ENCODE measurements at places on chromosomes 12 and 14.

DNA sequence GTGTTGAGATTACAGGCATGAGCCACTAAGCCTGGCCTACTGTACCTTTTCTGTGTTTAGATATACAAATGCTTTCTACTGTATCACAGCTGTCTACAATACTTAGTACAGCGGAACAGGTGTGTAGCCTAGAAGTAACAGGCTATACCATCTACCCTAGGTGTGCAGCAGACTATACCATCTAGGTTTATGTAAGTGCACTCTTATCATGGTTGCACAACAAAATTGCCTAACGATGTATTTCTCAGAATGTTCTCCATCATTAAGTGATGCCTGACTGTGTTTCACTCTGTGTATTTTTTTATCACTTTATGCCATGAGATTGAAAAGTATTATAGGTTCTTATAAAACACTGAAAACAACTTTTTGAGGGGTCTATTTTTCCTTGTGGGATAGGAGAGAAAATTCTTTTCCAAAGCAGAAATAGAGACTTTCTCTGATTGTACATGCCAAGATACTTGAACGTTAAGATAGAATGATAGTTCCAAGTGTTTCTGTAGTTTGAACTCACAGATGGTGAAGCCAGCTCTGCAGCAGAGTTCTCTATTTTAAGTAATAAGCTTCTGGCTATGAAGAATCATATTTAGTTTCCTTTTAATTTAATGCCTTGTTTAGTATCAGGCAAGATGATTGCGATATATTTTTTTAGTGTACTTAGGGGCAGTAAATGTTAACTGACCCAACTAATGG lies 17.0 kb downstream of the TMPRSS12 start:
- DNase-seq: no peak

DNA sequence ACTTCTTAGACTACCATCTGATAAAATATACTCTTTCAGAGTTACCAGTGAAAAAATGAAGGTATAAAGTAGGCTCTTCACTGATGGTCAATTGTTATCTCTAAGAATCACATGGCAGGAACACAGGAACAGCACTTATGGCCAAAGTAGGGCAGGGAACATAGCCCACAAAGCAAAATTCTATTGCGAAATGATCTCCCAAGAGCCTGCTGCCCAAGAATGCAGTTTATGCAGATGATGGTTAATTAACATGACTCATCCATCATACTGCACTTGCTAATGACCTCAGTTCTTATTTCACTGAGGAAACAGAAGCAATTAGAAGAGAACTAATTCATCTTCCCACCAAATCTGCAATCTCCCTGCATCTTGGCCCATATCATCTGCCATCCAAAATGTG lies 133.8 kb downstream of the SLC2A13 start:
- DNase-seq: no peak

GRCh38 chr14:58701604-58702003 lies 63.8 kb downstream of the DACT1 start:
- DNase-seq: no peak

DNA sequence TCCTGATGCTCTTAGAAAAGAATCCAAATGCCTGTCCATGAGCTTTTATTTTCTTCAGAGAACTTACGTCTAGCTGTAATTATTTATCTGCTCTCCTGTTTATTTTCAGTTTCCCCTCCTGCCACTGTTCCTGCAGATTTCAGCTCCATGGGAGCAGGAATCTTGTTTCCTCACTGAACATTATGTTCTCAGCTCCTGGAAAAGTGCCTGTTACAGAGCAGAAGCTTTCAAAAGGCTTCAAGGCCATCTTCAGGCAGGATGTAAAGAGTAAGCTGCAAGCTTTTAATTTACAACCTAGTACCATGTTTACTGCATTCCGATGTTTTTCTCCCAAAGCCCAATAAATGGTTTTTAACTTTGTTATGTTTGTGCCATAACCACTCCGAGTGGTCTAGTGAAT lies 98.4 kb upstream of the BTG1 start:
- DNase-seq: no peak

DNA sequence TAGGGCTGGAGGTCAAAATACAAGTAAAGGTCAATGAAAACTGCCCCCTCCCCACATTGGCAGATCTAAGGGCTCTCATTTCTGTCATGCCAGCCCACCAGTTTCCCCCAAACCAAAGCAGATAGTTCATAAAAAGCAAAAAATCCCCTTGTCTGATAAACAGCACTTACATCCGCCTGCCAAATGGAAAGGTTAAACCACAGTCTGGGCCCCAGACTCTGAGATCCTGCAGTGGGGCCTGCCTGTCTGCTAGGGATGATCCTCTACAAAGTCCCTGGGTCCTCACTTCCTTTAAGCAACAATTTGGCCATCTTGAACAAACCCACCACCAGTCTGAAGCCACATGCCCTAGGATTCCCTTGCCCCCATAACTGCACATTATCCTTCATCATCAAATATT lies 9.7 kb upstream of the RPS26 start:
- no peak for DNase-seq

DNA sequence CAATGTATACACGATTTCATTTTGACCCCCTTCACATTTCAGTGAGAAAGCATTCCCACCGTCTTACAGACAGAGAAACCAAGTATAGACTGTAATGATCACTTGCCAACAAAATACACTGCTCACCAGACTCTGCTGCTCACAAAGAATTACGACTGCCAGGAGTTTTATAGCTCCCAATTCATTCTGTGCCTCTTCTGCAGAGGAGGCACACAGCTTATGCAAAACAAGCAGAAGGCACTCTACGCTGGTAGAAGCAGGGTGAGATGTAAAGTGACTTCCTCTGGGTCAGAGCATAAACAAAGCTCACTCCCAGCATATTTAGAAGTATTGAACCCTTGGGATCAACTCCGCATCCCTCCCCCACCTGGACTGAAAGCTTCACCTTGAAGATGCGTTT lies 14.6 kb downstream of the SPTB start:
- DNase-seq: no peak

GRCh38 chr14:96409701-96410100 lies 17.8 kb downstream of the AK7 start:
- DNase-seq: no peak

DNA sequence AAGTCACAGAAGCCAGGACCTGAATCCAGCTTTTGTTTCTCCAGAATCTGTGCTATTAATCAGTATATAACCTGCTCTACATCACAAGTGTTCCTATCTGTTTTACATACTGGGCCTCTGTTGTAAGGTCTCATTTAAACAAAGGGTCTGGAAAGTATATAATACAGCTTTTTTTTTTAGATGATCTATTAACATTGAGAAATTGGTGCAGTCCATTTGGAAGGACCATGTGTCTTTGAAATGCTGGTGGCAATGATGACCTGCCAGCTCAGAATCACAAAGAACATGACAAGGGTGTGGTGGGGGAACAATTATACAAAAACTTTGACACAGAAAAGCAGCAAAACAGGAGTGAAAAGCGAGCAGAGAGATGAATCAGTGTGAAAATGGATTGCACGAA lies 164.6 kb downstream of the PPM1H start:
- no peak for DNase-seq

DNA sequence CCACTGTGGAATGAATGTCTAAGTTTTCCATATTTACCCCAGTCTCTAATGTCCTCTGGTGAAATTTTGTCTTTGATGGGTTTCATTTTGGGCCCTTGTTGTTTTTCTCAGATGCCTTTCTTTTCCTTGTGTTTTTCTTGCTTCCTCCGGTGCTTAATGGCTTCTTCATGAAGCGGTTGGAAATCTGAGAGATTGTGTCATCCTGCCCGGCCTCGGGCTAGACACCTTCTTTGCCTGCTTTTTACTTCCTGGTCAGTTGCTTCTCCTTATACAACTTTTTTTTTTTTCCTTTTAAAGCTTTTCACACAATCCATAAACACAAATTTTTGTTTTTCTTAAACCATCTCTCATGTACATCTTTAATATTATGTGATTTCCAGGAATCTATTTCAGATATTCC lies 7.1 kb downstream of the ETV6 start:
- no peak for DNase-seq

DNA sequence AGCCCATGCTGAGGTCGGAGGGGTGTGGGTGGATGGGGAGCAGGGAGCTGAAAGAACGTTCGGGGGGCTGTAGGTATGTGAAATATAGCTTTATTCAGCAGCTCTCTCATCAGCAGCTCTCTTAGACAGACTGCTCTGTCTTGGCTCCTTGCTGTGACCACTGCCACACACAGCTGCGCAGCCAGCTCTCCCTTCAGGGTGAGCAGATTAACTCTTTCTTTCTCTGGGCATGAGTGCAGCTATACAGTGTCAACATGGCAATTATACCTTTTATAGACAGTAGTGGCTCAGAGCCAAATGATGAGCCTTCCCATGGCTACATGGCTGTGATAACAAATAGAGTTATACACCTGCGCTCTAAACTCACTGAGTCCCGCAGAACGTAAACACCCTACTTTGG lies 137.7 kb upstream of the NEDD1 start:
- no peak for DNase-seq

DNA sequence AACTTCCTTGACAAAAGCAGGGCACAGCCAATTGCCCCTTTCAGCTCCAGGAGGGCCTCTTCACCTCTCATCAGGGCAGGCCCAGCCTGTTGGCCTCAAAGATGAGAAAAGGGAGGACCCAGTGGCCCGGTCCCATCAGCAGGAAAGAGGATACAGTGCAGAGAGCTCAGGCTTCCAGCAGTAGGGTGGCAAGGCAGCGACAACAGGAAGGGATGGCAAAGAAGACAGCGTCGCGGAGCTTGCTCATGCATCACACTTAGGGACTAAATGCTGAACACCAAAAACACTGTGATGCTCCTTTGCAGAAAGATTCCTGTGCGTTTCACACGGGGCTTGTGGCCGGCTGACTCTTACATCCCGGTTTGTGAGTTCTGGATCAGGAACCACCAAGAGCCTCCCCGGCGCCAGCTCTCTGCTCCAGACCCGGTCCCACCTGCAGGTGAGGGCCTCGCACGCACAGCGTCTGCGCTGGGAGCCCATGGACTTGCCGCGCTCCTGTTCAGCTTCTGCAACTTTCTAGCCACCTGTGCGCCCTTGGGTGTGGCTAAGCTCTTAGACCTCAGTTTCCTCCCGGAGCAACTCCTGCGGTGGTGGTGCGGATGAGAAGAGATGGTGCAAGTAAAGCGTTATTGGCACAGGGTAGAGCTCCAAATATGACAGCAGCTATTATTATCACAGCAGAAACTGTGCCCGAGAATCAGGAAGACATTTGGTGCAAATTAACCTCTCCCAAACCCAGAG lies 15.3 kb upstream of the BCL7A start:
- DNase-seq: no peak

DNA sequence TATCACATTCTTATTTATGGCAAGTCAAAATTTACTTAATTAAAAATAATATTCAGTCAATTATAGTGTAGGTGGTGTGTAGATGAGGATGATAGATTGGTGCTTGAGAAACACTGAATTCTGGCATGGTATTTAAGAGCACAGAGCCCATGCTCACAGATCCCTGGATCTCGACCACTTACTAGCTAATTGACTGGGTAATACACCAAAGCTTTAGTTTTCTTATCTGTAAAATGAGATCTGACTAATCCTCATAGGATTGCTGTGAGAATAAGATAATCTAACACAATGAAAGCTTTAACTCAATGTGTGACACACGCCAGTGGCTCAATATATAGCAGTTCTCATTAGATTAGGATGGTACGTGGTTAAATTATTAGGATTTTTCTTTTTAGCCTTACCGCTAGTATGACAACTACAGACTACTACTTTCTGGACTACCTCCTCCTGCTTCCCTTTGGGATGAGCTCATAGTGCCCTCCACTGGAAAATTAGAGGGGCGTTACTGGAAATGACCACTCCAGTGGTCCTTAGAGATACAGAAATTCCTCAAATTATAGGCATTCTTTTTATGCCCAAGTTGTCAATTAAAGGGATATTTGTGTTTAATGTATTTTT lies 482.8 kb upstream of the TBX3 start:
- no peak for DNase-seq

DNA sequence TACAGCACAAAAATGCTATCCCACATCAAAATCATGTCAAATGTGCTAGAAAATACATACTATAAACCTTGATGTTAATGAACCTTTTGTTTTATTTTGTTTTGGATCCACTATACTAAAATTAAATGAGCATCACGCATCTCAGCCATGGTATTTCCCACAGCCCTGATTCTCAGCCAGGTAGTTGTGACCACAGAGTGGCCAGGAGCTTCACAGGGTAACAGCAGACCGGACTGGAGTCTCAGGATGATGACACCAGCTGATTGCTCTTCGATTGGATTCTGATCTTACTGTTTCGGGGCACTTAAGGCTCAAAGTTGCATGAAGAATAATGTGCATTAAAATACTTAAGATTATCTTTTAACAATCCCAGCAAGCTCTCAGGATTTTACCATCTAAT lies 134.8 kb downstream of the FOXN3 start:
- DNase-seq: no peak

DNA sequence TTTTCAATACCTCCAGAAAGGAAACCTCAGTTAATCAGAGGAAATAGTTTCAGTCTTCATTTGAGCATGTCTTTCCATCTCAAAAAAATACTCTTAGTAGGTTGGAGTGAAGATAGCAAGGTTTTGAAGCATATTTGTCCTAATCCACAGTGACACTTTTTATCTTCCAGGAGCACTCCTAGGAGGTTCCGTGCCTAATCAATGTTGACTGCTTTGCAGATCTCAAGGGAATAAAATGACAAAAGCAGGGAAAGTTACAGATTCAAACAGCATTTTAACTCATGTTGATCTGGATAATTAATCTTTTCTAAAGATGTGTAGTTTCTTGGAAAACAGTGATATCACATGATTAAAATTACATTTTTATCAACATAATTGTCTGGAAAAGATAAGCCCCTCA lies 213.9 kb downstream of the ANO6 start:
- DNase-seq: no peak

DNA sequence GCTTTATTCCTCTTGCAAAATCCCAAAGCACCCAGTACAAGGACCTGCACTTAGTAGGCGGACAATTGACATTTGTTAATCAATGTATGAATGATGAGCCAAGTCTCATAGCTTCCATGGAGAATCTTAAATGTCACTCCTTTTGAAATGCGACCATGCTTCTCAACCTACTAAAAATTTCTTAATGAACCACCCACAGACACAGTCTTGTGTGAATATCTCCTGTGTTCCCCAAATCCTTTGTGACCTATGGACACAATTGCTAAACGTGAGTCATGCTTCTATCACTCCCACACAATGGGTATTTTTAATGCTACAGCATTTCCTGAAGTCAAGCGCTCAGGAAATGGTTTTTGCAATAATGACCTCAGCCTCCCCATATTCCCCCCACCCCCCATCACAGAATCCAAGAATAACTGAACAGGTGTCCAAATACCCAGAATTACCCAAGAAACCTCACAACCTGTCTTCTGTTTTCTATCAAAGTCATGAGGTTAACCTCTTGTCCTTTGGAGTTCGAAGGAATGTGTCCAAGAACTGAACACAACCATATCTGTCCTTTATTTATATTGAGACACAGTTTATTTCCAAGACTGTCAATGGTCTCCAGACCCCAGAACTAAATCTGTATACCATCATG lies 163.6 kb upstream of the PLEKHG7 start:
- no peak for DNase-seq

DNA sequence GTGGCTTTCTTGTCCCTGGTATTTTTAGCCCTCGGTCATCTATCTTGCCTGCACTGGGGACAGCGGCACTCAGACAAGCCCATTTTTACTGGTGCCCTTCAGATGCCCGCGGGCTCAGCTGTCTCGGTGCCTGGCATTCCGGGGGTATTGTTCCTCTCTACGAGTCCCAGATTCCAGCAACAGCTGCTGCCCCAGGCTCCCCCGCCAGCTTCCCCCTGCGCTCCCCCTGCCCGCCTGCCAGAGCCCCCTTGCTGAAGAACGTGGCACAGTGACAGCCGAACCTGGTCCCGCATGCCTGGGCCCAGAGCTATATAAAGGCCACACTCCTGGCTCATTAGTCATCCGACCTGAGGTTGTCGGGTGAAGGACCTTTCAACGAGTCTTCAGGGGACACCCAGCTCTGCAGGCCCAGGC lies 10.9 kb upstream of the MYL2 start:
- DNase-seq: no peak

GRCh38 chr12:68106160-68106559 lies 53.4 kb downstream of the IFNG start:
- DNase-seq: no peak
